ENCODE measurements at places on chromosomes 13 and 19.

DNA sequence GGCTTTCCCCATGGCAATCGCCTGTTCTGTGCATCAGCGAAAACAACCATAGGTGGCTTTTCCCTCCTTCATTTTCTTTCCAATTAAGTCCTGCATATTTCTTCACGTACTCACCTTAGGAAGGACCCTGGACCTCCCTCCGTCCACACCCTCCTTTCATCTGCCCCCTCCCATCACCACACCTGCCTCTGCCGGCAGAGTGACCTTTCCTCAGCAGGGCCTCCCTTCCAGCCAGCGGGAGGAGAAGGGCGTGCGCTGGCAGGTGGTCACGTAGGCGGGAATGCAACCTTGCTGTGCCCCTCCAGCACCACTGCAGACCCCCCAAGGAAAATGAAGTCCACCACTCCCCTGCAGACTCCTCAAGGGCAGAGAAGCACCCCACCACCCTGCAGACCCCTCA, 61.1 kb downstream of the GSX1 start:
- DNase-seq = no peak

GRCh38 chr19:35079826-35080225, 35.8 kb upstream of the FXYD3 start:
- DNase-seq = no peak

GRCh38 chr13:23203516-23203915, 22.7 kb downstream of the SGCG start:
- DNase-seq = no peak

- no peak for DNase-seq
These were observed 107.4 kb downstream of the KCTD12 start for GRCh38 chr13:76778853-76779252.

- DNase-seq = no peak
These were observed 861.9 kb downstream of the GPC5 start for GRCh38 chr13:92260363-92260762.

DNA sequence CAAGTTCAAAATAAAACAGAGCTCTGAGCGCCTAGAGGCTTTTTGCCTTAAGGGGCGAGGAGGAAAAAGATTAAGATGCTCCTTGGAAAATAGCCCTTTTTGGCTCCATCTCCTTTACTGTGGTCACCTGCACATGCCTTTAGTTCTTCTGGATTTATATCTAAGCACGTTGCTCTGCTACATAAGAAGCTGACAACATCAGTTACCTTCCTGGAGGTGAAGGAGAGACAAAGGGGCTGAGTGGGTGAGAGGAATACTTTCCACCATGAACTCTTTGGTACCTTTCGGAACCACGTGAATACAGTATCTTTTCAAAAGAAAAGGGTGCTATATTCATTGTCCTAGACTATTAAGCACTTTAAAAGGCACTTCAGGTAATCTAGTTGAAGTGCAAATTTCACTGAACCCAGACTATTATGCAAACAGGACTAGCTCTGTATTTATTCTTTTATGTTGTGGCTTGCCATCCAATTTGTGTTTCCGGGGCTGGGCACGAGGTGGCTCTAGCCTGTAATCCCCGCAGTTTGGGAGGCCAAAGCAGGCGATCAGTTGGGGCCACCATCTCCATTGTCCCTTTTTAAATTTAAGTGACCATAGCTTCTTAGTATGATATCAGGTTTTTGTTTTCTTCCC, 201.5 kb downstream of the TM9SF2 start:
- no peak for DNase-seq

GRCh38 chr13:30338952-30339351, 31.6 kb upstream of the KATNAL1 start:
- no peak for DNase-seq

GRCh38 chr19:49104229-49104864, 9.8 kb upstream of the LIN7B start:
- no peak for DNase-seq

DNA sequence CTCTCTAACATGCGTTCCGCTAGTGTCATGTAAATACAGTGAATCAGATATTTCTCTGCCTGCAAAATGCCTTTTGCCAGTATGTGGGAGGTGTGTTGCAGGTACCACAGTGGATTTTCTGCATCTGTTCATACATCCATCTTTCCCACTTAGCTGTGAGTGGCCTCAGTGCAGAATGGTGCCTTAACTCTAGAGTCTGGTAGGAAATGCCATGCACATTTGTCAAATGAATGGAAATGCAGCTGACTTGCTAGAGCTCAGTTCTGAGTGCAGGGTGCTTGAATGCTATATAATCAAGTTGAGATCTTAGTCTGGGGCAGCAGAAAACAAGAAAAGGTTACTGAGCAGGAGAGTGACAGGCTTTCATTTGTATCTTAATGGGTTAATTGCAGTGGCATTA, 68.2 kb downstream of the LRCH1 start:
- no peak for DNase-seq

GRCh38 chr19:47274071-47274890, at the start of gene INAFM1:
Gene INAFM1, plus strand, starts transcription at chr19:47274885. Its CDS starts 35 bp downstream, at chr19:47274920.
- DNase-seq = peak; percentile 56
